ENCODE measurements at places on chromosomes 16 and 17.

DNA sequence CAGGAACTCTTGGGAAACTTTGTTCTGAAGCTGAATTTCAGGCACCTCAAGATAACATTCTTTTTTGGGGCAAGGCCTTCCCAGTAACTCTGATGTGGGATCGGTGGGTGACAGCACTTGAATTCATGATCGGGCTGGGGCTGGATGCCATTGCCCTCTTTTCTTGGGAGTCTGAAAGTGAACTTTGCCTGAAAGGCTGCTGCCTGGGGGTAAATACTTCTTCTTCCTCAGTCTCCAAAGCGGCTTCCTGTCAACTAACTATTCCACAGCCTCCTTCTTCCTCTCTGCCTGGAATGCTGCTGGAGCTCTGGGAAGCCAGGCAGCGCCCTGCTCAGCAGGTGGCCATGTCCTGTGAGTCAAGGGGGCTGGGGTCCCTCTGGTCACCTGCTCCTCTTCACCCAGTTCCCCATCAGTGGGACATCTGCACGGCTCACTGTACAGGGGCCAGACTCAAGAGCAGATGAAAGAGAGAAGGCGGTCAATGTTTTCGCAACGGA, 79.5 kb downstream of the WIPI1 start:
- no peak for DNase-seq

DNA sequence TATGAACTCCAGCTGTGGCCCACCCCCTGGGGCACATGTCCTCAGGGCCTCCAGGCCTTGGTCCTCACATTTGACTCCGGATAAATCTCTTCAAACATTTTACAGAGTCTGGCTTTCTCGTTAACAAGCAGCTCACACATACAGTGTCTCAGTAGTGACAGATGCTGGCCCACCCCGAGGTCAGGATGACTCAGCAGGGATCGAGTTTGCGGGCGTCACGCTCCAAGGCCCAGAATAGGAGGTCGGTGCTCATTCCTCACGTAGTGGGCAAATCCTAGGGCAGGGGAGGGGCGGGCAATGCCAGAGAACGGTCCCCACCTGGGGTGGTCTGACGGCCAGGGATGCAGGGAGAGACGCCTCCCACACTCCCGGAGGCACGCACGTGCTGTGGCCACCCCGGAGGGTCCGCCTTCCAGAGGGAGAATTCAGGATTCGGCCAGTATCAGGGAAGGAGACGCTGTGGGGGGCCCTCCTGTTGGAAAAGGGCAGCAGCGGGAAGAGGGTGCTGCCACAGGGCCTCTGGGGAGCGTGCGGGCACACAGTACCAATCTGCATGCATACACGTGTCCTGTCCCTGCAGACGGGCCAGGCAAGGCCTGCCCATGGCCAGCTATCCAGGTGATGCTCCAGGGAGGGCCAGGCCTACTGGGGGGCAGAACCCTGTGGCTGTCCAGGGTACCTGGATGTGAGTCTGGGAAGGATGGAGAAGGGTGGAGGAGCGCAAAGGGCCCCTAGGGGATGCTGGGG, 8.6 kb downstream of the SLC7A5 start:
- no peak for DNase-seq

- no peak for DNase-seq
These were observed 320.0 kb upstream of the PSMD7 start for GRCh38 chr16:73976644-73977043.

DNA sequence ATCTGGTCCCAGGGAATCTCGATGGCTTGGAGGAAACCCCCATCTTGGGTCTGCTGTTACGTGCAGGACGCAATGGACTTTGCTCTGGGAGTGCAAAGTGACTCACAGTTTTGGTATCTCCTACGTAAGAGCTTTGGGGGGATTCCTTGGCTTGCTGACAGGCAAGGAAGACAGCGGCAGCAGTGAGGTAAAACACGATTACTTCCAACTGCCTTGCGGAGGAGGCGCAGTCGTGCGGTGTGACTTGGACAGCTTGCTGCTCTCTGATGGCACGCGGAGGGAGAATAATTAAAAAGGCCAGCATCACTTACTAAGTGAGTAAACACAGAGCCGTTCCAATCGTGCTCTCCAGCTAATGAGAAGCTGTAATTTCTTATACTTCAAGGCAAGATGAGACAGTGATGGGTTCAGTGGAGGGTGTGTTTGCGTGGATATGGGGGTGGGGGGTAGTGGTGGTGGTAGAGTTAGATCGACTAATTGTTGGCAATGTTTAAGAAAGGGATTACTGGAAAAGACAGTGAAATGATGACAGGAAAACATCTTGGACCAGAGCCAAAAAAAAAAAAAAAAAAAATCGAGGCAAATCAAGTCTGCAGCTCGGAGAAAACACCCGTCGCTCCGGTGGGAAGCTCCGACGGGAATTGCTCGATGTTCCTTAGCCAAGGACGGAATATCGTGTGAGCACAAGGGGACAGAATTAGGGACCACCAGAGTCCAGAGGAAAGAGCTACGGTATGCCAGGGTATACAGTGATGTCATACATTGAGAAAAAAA, 184.8 kb upstream of the ZFHX3 start:
- DNase-seq, result no peak

All from T-helper 2 cell (primary cell).